Left renal pelvis (tissue), 4 donors: ENCODE measurements at places on chromosomes 5 and 9.

GRCh38 chr5:63603996-63604395, 358.2 kb downstream of the HTR1A start:
- no peak for DNase-seq

DNA sequence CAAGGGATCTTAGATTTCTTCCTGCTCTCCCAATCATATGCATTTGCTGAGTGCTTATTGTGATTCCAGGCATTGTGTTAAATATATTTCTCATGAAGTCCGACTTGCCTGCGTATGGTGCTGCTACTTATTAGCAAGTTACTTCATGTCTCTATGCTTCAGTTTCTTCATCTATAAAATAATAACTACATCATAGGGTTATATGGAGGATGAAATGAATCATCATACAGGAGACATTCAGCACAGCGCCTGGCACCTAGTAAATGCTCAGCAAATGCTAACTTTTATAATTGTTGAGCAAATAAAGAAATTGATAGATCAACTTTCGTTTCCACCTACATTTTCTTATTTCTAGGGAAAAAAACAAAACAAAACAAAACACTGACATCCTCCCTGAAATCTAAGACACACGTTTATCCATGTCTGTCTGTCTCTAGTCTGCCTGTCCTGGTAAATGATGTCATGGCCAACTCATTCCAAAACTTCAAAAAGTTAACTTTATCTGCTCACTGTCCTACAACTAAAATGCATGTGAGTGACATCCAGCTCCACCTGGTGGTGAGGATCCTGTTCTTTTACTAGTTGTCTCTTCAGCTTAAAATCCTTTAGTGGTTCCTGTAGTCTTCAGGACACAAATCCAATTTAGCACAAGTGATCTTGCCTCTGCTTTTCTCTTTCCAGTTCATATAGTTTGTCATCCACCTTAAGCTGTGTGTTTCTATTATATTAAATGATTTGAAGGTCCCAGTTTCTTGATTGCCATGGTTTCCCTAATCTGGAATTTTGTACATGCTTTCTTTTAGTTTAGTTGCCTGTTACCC, 27.7 kb downstream of the PPP3R2 start:
- DNase-seq: no peak

DNA sequence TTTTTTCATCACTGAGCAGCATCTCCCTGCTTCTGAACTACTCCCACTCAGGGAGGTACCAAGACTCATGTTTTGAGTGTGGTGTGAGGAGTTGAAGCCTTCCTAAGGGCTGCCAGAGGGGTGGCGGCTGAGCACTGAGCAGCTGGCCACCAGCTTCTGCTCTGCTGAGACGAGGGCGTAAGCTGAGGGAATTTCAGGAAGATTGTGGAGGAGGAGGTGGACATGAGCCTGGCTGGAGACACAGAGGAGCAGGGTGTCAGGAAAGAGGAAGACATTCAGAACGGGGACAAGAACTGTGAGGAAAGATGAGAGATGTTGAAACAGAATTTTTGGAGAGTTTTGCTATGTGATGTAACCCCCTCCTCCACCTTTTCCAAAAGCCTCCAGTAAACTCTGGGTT, 7.8 kb downstream of the LCP2 start:
- DNase-seq: no peak

DNA sequence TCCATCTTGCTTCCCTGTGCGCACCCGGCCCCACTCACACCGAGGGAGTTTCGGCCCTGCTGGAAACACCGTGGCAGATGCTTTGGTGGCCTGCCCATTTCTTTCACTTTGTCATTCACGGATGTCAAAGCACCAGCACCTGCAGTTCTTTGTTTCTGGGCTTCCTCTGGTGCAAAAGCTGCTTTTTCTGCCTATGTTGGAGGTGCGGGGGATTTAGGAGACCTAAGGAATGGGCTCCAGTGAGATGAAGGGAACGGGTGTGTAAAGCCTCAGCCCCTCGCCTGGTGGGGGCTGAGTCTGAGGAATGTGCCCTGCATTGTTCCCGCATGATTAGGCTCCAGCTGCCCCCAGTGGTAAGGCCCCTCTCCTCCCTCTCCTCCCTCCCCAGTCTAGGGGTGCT, 62.3 kb downstream of the THBS4 start:
- DNase-seq: no peak

GRCh38 chr5:98631311-98632054, 142.0 kb upstream of the RGMB start:
- no peak for DNase-seq

GRCh38 chr5:132641241-132641723, 16.7 kb upstream of the IL13 start:
- DNase-seq: no peak

DNA sequence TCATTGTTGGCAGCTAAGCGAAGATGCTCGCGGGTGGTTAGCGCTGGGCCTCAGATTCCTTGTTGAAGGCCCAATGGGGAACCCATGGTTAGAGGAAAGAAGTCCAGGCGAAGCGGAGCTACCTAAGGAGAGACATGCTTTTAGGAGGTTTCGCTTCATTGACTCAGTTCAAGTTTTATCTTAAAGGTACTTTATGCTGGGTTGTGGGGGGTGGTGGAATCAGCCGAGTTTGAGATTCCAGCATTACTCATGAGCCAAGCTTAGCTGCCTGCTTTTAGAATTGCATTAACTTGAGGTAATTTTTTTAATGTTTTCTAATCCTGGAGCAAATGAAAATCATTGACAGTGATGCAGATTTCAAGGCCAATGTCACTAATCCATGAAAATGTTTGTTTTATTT, 16.1 kb downstream of the MEGF10 start:
- DNase-seq: no peak

- no peak for DNase-seq
These were observed 61.5 kb upstream of the RARS1 start for GRCh38 chr5:168424594-168425323.

- DNase-seq: no peak
These were observed 39.6 kb downstream of the CTSL start for GRCh38 chr9:87765521-87765920.

- no peak for DNase-seq
These were observed 133.2 kb downstream of the CFAP90 start for GRCh38 chr5:7717691-7718090.

- DNase-seq: no peak
These were observed 60.3 kb downstream of the RICTOR start for GRCh38 chr5:39013938-39014337.

DNA sequence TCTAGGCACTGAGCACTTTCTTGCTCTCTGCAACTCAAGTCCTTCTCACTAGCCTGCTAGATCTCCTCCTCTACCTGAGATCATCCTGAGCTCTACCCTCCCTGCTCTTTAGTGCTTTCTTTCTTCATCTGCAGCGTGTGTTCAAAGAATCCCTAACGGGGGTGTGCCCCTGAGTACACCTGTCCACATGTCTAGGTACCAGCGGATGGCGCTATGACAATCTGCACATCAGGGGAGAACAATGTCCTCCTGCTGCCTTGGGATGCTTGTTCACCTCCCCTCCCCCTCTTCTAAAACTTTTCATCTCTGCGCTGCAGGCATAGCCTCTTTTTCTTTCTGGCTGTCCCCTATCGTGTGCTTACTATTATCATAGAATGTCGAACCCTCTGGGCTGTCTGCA, 42.7 kb downstream of the PTPN3 start:
- no peak for DNase-seq

- DNase-seq: no peak
These were observed 236.2 kb downstream of the SYK start for GRCh38 chr9:91037511-91038482.

DNA sequence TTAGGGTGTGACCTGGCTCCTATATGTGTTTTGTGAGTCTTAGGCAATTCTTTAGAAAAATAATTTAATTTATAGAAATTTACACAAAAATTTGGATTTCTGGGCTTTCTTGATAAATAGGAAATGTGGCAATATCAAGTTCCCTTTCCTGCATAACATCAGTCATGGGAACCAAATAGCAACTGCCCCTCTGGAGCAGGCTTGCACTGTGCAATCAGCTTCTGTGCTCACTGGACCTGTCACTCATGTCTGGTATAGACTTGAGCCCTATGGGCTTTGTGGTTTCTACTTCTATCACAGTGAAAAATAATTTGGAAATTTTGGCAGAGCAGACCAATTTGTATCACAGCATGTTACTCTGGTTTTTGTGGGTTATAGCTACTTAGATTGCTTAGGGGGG, 131.7 kb downstream of the ADGRV1 start:
- no peak for DNase-seq

GRCh38 chr9:38311382-38312270, 80.9 kb upstream of the ALDH1B1 start:
- DNase-seq: no peak

DNA sequence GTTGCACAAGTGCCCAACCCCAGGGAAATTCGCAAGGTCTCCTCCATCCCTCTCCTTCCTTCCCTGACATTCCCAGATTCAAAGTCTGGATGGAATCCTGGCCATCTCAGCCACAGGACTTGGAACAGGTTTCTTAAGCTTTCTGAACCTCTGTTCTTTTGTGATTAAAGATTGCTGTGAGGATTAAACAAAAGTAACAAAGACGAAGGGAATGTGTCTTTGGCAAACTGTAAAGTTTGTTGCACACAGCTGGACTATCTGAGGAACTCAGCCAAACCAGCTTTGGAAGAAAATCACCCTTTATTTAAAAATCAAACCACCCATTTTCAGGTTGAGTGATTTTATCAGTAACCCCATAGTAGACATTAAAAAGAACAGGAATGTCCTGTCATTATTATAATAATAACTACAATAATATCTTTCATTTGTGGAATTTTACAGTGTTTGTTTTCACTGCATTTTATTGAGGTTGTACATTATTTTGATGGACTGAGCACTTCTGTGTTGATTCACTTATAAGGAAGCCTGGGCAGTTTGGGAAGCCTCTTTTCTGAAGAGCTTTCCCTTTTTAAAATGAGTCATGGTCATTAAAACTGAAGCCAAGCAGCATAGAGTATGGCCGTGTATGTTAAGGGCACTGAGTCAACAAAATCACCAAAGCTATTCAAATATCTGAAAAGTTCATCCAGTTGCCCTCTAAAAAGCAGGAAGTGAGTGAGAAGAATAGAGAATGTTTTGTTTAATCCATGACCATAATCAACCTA, 310.2 kb downstream of the AGTPBP1 start:
- DNase-seq: no peak

GRCh38 chr5:42645138-42645537, 111.5 kb upstream of the CCDC152 start:
- no peak for DNase-seq

DNA sequence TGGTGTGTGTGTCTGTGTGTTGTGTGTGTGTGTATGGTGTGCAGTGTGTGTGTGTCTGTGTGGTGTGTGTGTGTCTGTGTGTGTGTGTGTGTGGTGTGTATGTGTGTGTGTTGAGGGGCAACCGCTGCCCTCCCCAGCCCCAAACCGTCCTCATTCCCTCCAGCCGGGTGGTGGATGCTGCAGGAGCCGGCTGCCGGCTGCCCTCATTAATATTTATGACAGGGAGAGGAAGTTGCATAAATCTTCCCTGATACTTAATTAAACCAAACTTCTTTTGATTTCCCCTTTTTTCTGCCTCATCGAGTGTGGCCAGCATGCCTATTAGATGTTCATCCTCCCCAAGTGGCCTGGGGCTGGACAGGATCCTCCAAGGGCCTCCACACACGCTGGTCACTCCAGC, 121.4 kb upstream of the MVB12B start:
- DNase-seq: no peak

GRCh38 chr5:147175516-147176097, 59.2 kb upstream of the STK32A start:
- no peak for DNase-seq

DNA sequence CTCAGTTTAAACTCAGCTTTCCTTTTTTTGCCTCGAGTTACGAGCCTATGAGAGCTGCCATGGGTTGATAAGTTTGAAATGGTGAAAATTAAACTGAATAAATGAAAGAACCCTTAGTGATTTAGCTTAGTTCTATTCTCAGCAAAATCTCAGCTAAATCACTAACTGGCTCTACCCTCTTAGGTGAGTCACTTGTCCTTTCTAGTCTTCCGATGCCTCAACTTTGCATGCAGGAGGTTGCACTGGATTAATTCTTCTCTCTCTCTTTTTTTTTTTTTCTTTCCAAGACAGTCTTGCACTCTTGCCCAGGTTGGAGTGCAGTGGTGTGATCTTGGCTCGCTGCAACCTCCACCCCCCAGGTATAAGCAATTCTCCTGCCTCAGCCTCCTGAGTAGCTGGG, 83.9 kb downstream of the PAPPA start:
- DNase-seq: no peak

- no peak for DNase-seq
These were observed 19.7 kb downstream of the NDUFS6 start for GRCh38 chr5:1820926-1821325.

DNA sequence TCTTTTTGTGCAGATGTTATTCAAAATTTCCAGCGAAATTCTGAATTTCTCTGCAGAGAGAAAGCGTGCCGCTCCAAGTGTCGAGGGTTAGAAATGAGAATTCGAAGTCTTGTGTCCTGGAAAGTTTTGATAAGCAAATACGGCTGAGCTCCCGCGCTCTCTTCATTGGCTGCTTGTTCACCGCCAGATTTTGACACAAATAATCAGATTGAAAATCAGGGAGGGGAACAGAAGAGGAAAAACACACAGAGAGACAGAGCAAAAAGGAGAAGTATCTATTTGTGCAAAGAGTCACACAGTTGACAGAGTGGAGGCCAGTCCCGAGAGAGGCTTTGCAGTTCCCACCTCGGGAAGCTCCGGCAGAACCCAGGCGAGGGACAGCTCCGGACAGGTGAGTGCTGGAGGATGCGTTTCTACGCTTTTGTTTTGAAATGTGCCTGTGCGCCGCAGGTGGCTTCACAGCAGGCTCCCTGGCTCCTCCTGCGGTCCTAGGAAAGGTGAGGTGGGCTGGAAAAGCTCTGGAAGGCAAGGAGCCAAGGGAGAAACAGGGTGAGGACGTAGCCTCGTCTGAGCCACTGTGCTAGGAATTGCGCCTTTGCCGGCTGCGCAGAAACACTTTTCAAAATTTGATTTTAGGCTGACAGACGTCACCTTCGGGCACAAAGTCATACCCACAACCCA, at the start of gene GFI1B:
GFI1B (plus strand) TSS at position 244 of the 681 bp plus-strand sequence. CDS start 7,985 bp downstream, outside the sequence.
- no peak for DNase-seq

GRCh38 chr9:36136272-36136893, at the start of gene GLIPR2:
TSS of gene GLIPR2 (plus strand) at chr9:36136733. CDS start at chr9:36136779, 46 bp downstream.
- DNase-seq: peak; percentile 42

DNA sequence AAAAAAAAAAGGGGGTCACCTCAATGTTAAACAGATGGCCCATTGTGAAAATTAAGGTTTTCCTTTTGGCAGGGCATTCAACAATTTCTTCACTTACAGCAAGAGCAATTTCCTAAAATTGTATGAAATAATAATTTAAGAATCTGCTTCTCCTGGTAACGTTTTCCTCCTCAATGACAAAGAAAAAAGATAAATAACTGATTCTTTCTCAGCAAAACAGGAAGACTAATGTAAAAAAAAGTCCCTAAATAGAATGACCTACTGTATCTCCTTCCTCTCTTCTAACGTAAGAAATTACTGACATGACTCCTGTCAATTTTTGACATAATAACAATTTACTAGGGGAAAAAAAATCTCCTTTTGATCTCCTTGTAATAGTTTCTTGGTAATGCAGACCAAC, 25.5 kb downstream of the ABHD17B start:
- no peak for DNase-seq
